ENCODE measurements at places on chromosomes 11 and 22.
A peak's percentile ranks its signal among the peaks of the same experiment; 100 is the strongest.

- no peak for DNase-seq
These were observed 26.9 kb upstream of the ARFGAP3 start for GRCh38 chr22:42883970-42884369.

DNA sequence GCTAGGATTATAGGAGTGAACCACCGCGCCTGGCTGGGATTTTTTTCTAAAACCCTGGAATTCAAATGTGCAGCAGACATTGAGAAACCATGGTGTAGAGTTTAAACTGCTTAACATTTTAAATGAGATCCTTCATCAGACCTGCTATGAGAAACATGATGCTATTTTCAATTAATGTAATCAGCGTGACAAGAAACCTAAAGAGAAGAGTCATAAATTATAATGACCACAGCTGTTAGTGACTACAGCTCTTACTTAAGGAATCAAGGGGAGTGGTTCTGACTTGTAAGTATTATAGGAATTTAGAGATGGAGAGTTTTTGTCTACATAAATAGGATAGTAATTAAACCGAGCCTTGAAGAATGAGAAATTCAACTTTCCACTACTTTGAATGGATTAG lies 170.6 kb downstream of the BARX2 start:
- DNase-seq, result no peak

- DNase-seq, result no peak
These were observed 149.8 kb downstream of the CCDC34 start for GRCh38 chr11:27213232-27213660.

- no peak for DNase-seq
These were observed 26.7 kb downstream of the OSBPL5 start for GRCh38 chr11:3138178-3139085.

- DNase-seq, result peak; percentile 84
These were observed at the start of gene DEPDC7 for GRCh38 chr11:33015621-33016551. DEPDC7 (plus strand) TSS chr11:33015878; CDS start chr11:33015956, 78 bp downstream.

GRCh38 chr11:133249530-133249929 lies 282.8 kb downstream of the OPCML start:
- DNase-seq, result no peak

- DNase-seq, result no peak
These were observed 142.6 kb downstream of the ATXN10 start for GRCh38 chr22:45814198-45814597.

GRCh38 chr11:68950270-68950669 lies 30.5 kb downstream of the MRGPRD start:
- DNase-seq, result no peak

DNA sequence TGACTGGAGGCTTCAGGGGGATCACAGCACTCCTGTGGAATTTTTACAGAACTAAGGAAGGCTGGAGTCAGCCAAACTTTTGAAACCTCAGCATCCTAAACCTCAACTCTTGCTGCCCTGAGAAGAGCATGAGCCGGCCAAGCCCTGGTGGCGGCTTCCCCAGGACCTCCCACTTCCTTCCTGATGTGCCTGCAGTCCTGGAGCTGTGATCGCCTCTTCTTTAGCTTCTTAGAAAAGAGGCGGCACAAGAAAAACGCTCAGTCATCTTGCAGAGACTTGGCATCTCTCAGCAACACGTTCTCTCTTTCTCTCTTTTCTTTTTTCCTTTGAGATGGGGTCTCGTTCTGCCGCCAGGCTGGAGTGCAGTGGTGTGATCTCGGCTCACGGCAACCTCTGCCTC lies 40.4 kb upstream of the AMPD3 start:
- DNase-seq, result peak; percentile 38

DNA sequence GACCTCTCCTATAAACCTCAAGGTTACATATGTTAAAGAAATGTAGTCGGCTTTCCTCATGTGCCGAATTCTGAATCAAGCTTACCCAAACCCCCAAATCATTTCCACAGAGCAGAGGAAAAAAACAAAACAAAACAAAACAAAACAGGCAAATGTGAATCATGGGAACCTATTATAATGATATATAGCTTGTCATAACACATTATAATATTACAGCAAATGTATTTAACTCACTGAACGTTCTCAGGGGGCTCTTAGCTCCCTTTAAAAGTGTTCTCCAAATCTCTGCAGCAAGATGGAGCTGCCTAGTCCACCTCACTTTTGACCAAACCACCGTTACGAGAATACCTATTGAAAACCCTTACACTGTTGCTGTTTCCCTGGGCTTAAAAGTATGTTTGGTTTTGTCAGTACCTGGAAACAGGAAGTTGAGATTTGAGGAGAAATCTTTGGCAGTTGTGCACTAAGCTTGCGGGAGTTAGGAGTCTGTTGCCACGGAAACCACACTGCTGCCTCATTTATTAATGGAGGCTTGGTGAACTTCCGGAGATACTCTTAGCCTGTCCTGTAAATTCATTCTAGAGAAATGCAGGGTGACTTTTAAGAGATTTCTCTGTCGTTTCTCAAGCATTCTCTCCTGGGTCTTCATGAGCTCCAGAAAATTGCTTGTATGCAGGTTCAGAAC lies 167.0 kb upstream of the RASSF10 start:
- DNase-seq, result no peak

GRCh38 chr11:61716478-61717285 lies 35.8 kb upstream of the MYRF start:
- no peak for DNase-seq

All from hippocampal formation (tissue), 2 donors.